ENCODE measurements at places on chromosomes 2 and 18. TPM values are rescaled to one million over a fixed set of nuclear protein-coding genes. Genes with fewer than 3 reads are reported as not detected.
A peak's percentile ranks its signal among the peaks of the same experiment; 100 is the strongest.

DNA sequence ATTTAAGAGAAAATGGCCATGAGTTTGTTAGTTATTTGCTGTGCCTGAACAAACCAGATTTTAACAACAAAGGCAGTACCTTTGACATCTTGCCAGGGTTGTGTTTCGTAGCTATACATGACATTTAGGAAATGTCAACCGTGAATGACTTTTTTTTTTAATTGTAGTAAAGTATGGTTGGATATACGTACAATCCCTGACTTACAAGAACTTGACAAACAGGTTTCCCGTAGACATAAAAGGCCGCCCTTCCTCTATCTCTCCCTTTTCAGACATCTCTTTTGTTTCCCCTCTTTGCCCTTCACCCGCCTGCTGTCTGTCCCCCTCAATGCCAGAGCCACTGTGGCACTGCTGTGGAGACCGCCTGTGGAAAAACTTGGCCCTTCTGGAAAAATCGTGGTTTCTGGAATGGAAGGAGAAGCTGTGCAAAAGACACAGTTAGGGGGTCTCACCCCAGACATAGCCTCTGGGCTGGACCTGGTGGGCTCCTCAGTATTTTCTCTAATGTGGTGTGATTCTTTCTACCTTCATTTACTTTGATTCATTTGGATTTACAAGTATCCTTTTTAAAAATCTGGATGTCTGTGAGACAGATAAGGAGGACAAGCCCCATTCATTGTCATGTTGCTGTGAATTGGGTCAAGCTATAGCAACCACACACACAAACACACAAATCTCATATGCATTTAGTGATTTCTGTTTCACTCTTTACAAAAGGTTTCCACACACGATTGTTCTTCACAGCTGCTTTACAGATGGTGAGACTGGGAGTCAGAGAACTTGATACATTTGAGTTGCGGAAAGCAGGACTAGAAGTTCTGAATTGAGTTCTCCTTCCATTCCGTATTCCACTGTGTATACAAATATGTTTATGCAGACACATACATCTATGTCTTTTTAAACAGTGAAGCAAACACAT, 48.6 kb downstream of the SPATS2L start:
- DNase-seq = no peak

DNA sequence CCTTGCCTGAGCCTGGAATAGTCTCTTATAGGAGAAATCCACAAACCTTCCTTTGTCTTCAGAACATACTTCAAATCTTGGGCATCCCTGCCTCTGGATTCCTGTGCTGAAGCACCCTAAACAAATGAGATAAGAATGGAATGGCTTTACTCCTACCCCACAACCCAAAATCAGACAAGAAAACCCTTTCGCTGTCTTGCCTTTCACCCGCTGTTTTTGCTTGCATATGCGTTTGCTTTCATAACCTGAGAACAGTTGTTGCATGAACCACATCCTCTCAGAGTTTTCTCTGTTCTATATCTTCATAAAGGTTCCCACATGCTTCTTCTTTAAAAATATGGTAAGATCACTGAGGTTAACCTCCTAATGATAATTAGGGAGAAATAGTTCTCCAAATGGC, 132.1 kb upstream of the MAP3K20 start:
- DNase-seq = no peak

DNA sequence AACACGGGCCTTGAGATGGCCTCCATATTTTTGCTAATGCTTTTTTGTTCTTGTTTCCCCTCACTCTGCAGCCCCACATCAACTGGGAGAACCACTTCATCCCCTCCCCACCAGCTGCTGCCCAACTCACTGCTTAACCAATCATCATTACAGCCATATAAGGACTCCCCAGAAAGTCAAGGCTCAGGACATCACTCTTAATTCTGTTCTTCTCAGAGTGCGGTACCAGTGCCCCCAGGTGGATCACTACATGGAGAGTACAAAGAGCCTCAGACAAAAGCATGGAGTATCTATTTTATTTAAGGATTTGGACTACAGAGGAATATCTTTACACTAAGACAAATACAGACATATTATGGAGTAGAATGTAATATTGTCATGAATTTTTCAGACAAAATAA, 340.6 kb downstream of the PAX3 start:
- no peak for DNase-seq

DNA sequence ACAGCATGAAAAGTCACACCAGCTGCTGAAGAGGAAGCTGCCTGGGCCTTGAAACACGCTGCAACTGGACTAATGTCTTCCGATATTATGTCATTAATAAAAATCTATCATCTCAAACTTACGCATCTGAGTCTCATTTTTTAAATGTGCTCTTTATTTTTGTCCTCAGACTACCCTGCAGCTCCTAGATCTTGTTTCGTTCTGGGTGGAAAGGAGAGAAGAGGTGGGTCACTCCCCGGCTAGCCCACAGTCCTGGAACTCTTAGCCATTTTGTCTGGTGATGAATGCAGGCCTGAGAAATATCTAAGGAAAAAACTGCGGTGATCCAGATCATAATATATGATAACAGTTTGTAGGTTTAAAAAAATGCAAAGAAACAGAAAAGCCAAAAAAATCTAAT, 73.3 kb downstream of the TXNL1 start:
- no peak for DNase-seq

- DNase-seq = peak; percentile 72
Observed at GRCh38 chr18:48676756-48677368, 138.0 kb downstream of the CTIF start.

- no peak for DNase-seq
Observed at GRCh38 chr2:219441451-219442255, 7.0 kb downstream of the SPEG start.

DNA sequence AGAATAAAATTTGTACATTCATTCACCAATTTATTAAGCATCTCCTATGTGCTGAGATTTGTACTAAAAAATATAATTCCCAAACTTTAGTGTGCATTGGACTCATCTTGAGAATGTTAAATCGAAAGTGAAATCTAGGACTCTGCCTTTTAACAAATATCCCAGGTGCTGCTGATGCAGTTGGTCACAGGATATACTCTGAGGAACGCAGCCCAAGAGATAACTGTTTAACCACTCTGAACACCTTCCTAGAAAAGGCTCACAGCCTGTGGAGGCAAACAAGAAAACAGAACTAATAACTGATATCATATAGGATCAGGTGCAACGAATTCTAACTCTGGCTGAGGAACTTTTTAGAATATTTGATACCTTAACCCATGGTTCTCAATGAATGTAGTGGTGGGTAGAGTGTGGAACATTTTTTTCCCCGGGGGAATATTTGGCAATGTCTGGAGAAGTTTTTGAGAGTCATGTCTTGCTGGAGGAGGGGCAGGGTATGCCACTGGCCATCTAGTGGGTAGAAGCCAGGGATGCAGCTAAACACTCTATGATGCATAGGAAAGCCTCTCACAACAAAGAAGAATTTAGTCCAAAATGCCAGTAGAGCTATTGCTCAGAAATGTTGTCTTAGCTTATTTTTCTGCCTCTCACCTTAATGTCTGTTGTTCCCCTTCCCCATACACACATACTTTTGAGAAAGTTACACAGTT, 96.5 kb downstream of the EHBP1 start:
- no peak for DNase-seq

DNA sequence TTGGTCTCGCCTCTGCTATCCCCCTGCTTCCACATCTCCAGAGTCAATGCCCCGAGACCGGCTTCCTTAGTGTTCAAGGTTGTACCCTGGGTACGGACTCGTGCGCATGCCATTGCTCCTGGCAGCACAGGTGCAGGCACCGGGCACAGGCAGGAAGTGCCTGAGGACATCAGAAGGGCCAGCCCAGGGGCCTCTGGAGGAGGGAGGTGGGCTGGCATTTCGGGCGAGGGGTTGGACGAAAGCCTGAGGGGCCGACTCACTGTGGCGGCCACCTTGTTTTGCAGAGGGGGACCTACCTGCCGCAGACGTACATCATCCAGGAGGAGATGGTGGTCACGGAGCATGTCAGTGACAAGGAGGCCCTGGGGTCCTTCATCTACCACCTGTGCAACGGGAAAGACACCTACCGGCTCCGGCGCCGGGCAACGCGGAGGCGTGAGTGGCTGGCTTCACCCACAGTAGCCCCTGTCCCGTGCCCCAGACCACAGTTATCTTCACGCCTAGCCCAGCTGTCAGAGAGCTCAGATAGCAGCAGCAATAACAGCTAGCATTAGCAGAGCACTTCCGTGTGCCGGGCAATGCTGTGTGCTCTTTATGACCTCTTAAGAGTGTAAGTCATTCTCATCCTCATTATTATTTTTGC, 12.5 kb downstream of the ITM2C start:
- DNase-seq = no peak

DNA sequence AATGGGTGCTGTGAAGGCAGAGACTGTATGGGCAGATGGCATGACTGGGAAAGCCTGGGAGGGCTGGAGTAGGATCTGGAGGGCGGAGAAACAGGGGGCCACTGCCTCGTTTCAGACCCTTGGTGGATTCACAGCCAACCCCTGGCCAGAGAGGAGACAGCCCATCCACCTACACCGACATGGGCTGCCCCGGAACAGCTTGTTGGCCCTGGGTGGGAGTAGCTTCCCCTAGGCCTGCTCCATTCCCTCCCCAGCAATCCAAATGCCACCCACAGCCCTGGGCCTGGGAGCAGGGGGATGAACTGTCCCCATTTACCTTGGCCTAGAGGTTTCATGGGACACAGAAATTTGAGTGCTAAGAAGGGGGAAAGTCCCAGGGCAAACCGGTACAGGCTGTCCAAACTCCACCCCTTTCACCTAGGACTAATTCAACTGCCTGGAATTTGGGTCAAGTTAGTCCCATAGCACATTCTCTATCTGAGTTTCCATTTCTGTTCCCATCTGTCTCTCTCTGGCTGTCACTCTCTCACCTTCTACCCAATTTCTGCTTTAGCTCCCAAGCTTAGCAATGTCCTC, 37.0 kb downstream of the LBH start:
- DNase-seq = no peak

DNA sequence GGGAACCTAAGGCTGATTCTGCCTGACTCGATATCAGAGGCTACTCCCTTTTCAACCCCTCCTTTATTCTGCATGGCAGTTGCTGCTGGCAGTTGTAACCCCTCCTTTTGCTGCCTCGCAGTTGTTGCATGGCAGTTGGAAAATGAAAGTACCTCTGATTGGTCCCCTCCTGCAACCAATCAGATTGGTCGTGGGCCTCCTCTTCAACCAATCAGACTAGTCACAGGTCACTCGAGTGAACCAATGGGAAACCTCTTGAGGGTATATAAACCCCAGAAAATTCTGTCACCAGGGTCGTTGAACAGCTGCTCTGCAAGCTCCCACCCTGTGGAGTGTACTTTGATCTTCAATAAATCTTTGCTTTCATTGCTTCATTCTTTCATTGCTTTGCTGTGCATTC, 294.3 kb upstream of the SLC8A1 start:
- no peak for DNase-seq

- no peak for DNase-seq
Observed at GRCh38 chr2:129888461-129888860, 91.0 kb upstream of the RAB6C start.

GRCh38 chr2:46368401-46368800, 71.2 kb downstream of the EPAS1 start:
- DNase-seq = no peak

GRCh38 chr2:104865096-104865470, 11.2 kb downstream of the POU3F3 start:
- DNase-seq = no peak

DNA sequence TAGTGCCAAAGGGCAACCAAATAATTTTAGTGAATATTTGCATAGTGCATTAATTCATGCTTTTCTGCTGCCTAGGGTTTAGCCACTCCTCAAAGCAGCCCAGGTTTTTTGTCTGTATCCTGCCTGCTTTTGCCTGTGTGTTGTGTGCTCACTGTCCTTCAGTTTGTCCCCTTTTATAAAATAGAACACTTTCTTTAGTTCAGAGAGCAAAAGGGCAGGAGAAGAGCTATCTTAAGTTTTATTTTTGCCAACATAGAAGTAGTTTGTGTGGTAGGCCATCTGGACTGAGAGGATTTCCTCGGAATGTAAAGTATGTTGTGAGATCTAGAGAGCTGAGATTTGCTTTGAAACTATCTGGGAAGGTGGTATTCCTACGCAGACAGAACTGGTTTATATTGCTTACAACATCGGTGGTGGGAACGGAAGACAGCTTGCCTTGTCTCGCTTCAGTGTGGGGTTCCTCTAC, 64.9 kb downstream of the EML4 start:
- DNase-seq = no peak

Gene ABCB11
- polyA plus RNA-seq = 33.1 TPM

Gene CPLX4
- polyA plus RNA-seq = not detected

Gene CCBE1
- polyA plus RNA-seq = 2.1 TPM

Gene SRD5A2
- polyA plus RNA-seq = 2.3 TPM

All from liver (tissue), 10 donors.